ENCODE measurements at places on chromosomes 6 and 20.

DNA sequence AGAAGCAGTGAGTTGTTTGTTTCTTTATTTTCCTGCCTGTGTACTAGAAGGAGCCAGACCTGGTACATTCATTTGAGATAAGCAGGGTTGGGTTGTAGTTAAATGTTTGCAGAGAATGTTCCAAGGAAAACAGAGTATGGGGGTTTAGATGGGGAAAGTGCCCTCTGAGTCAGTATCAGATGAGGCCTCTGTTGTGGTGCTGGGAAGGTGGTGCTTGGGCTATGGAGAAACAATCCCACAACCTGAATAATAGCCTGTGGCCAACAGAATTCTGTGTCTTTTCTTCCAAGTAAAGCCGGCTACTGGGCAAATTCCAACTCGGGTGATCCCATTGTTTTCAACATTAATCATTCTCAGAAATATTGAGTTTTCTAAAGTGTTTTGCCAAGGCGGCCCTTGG lies 109.3 kb downstream of the RNF144B start:
- no peak for DNase-seq

GRCh38 chr6:90922325-90922724 lies 335.5 kb upstream of the MAP3K7 start:
- DNase-seq = no peak

GRCh38 chr6:11729076-11729475 lies 49.5 kb downstream of the ADTRP start:
- DNase-seq = no peak

DNA sequence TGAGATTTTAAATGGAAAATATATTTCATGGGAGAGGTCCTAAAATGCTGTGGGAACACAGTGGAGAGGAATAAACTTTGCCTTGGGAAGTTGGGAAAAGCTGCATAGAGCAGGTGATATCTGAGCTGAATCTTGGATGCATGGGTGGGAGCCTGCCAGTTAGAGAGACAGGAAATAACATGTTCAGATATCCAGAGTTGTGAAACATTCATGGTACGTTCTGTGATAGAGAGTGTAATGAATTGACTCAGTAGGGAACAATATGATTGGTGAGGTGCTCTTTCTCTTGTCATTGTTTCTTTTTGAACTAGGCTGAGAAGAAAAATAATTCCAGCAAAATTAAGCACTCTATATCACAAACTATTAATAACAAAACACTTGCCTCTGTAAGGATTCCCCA lies 72.8 kb downstream of the RPS12 start:
- no peak for DNase-seq

GRCh38 chr6:9540534-9541126 lies 874.2 kb downstream of the TFAP2A start:
- no peak for DNase-seq

DNA sequence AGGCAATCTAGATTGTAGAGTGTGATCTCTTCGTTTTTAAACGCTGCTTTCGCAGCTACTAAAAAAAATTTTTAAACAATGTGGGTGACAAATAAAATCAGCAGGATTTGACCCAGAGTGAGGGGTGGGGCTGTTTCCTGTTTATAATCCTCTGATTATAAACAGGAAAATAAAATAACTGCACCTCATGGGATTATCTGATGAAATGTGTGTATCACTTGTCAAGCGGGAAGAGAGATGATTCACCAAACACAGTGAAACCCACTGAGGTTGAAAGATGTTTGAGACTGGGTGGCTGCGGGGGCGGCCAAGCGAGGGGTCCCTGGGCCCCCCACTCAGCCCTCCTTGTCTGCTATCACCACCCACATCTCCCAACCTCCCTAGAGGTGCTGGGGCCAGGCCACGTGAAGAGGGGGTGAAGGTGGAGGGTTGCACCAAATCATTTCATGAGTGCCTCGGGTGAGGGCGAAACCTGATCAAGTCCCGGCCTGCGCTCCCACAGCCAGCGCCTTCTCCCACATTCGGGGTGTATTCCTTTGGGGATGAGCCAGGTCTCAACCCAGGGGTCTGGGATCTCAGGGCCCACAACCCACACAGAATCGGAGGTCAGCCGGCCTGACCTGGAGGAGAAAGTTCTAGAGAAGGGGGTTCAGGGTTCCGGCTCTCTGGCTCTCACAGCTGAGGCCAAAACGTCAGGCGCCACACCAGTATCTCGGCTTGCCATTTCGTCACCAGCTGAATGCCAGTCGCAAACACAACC lies 212.5 kb downstream of the BMP7 start:
- no peak for DNase-seq

DNA sequence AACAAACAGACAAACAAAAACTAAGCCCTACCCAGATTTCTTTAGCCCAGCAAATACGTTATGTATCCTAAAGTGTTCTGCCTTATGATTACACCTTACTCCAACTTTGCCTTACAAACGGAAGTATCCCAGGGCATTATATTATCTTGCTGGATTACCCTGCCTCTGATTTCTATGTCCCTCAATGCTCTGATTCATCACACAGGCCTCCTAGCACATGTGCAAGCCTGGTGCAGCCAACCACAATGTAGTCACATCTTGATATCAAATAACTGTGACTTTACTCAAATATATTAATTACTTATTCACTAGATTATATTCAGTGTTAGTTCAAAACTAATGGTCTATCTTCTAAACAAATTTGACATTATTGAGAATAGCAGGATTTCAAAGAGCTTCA lies 598.6 kb downstream of the TBC1D32 start:
- DNase-seq = no peak

DNA sequence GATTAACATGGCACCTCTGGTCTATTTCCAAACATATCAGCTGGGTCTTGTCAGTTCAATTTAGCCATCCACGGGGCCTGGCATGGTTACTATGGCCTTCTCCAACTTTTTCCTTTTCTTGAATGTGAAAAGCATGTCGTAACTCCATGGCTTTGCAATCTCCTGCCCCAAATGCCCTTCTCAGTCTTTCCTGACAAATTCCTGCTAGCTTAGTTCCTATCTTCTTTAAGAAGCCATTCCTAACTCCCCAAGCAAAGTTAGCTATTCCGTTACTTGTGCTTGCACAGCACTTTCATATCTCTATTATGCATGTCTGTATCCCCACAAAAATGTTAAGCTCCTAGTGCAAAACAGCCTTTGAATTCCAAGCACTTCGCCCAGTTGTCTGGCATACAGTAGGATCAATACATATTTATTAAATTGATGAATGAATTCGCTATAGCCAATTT lies 105.6 kb downstream of the AIG1 start:
- no peak for DNase-seq

DNA sequence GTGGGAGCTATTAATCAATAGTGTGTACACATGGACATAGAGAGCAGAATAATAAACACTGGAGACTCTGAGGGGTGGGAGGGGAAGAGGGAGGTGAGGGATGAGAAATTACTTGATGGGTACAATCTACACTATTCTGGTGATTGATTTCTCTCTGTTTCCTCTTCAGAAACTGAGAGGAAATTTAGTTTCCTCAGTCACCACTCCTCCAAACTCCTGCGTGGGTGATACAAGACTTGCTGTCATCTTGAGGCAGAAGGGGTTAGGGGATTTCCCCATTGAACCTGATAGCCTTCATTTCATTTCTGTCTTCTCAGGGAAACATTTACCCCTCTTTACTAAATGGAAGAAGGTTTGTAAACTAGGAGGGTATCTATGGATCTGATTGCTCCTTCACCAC lies 84.3 kb upstream of the ESR1 start:
- no peak for DNase-seq

DNA sequence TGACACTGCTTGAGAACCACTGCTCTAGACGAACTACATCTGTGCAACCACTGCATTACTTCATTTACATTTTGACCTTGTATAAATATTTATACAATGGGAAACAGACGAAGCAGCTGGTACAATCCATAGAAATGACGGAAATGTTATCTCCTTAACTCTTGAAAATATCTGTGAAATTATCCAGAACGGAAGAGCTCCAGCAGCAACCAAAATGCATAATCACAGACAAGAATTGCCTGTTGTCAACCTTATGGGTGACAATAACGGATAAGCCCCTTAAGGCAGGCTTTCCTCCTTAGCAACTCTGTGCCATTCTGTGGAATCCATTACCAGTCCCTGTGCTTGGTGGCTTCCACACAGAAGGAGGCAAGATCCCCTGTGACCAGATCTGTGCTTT lies 115.4 kb downstream of the DTNBP1 start:
- no peak for DNase-seq

DNA sequence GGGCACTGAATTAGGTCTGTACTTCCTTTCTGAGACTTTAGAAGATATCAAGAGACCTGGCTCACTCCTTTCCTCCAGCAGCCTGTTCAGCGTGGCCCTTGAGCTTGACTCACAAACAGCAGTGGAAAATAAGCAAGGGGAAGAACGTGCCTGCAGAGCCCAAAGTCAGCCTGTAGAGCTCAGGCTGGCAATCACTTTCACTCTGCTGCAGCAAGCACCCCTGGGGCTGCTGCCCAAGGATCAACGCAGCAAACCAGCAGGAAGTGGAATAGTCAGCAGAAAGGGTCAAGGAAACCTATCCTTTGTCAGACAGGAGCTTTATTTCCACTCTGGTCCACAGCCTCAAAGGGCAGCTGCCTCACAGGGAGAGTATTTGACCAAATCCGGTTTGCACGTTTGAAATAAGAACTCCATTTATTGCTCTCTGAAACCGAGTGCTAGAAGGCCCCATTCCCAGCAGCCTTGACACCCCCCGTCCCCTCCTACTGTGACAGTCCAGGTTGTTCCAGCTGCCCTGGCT lies 77.4 kb downstream of the PRDM1 start:
- no peak for DNase-seq

DNA sequence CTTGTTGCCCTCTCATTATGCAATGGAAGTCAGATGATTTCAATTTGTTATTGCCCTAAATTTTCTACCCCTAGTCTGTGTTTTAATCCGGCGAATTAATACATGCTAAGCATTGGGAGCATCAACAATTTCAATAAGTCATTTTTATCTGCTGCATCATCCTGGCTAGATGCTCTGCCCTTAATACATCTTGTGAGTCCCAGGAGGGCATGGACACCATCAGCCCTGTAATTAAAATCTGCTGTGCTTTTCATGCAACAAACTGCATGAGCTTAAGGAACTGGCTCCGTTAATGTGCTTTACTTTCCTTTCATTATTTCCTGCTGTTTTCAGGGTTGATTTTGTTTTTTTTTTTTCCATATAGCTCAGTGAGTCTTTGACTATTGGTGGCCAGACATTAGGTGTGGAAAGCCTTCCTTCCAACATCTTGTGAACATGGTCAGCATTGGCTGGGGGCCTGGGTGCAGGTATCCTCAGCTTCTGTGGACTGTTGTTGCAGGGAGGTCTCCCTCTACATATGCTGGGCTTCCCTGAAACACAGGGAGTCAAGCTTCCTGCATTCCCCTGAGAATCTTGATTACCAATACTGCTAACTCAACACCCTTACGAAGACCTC lies 8.5 kb upstream of the PBOV1 start:
- no peak for DNase-seq

DNA sequence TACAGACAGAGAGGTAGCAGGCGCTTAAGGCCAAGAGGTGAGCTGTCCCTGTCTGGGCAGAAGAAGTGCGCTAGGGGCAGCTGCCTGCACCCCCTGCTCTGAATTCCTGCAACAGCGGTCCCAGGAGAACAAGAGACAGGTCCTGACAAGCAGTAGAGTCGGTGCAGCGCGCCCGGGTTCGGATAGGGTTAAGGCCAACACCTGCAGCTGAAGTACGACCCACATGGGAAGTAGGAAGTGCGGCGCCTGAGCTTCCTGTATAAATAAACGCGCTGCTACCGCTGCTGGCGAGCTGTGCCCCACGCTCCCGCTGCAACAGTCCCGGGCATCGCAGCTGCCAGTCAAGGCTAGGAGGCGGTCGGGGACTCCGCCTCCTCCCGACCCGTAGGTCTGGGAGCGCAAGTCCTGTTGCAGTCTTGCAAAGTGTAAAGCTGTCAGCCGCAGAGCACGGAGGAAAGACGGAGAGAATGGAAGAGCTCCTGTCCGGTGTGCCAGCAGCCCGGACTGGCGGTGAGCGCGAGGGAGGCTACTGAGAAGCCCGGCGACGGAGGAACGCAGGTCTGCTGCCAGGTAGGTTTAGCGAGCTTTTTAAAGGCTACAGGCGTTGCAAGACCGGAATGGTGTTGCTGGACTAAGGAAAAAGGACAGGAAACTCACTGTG lies at the start of gene RNF144B:
RNF144B (plus strand) TSS at position 290 of the 661 bp plus-strand sequence. CDS start 12,185 bp downstream, outside the sequence.
- DNase-seq = peak; percentile 35

DNA sequence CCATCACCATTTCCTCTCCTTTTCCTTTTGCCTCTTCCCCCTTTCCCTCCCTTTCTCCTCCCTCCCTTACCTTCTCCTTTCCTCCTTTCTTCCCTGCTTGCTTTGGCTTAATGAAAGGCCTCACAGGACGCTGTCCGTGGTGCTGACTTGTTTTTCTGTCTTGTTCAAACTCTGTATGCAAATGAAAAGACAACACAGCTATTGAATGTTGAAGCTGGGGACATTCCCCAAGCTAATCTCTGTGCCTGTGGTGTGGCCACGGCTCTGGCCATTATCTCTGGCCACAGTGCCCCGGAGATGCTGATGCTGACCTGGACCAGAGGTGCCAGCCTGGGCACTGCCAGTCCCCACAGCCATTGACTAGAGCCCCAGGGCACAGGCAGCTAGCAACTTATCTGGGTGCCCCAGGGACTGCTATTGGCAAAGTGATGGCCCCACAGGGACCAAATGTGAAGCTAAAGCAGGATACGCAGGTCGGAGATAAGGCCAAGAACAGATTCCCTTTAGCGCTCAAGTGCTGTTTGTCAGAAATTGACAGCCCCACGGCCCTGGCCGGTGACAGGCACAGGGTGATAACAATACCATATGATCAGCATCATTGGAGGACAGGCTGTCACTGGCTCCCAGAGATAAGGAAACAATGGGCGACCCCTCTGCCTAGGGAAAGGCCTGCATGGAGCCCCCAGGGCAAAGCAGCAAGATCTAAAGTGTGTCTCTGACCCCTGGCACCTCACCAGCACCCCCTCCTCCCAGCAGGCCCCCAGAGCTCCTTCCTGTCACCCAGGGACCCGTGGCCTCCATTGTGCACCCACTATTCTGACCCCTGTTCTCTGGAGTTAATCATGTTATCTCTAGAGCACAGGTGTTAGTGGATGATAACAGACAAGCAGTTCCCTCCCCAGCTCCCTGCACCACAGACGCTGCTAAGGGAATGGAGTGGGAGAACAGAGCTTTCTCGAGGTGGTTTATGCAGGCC lies 31.6 kb upstream of the SLC32A1 start:
- no peak for DNase-seq

- DNase-seq = no peak
Observed at GRCh38 chr6:29995340-29995777, 53.0 kb downstream of the HLA-A start.

DNA sequence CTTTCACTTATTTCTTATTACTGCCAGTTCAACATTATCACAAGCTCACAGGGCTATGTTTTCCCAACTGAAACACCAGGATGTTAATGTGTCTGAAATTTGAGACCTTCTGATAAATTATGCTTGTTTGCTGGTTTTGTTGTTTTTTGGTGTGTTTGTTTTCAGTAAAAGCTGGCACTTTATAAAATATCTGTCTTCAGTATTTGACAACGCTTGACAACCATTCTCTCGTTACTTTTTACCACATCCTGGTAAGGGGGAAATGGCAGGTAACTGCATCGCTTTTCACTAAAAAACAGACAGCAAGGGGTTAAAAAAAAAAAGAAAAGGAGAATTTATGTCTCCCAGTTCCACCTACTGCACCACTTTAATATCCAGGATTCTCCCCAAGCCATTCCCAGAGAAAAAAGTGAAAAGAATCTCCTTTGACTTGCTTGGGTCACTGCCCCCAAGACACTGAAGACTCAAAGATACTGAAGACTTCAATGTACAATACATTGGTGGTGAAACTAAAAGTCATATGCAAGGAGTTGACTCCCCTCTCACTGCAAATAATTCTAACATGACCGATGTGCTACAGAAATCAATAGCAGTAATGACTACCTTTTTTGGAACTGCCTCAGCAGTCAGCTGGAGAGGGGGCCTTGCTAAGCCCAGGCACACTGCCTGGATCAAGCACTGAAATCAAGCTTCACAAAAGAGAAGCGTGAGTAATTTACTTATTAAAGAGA lies 88.9 kb downstream of the HIVEP2 start:
- DNase-seq = no peak
